NCI-H2107 (cell line): ENCODE measurements at places on chromosomes 16 and 17.

- DNase-seq: no peak
Observed at GRCh38 chr17:17161759-17162158, 44.4 kb downstream of the PLD6 start.

DNA sequence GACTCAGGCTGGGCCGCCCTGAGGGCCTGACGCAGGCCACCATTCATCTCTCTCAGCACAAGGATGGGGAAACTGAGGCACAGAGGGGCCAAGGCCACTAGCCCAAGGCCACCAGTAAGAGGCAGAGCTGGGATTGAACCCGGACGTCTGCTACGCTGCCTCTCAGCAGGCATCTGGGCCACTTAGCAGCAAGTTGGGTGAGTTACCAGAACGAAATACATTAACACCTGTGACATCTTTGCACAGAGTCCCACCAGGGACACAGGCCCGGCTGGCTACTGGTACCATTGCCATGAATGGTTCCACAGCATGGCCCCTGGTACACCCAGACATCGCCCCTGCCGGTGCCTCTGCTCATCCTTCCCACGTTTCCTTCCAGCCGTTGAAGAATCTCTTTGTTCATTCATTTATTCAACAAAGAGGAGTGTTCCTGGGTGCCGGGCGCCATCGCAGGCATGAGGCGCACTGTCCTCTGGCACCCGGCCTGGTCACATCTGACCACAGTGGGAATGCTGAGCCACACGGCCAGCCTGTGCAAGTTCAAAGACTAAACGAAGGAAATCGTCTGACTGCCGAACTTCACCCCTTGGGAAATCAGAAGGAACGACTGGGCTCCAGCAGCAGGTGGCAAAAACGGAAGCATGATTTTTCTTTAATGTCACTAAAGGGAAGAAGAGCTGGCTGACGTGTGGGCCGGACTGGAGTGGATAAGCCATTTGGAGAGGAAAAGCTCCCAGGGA is 7.4 kb upstream of the ZNF469 start:
- DNase-seq: no peak

DNA sequence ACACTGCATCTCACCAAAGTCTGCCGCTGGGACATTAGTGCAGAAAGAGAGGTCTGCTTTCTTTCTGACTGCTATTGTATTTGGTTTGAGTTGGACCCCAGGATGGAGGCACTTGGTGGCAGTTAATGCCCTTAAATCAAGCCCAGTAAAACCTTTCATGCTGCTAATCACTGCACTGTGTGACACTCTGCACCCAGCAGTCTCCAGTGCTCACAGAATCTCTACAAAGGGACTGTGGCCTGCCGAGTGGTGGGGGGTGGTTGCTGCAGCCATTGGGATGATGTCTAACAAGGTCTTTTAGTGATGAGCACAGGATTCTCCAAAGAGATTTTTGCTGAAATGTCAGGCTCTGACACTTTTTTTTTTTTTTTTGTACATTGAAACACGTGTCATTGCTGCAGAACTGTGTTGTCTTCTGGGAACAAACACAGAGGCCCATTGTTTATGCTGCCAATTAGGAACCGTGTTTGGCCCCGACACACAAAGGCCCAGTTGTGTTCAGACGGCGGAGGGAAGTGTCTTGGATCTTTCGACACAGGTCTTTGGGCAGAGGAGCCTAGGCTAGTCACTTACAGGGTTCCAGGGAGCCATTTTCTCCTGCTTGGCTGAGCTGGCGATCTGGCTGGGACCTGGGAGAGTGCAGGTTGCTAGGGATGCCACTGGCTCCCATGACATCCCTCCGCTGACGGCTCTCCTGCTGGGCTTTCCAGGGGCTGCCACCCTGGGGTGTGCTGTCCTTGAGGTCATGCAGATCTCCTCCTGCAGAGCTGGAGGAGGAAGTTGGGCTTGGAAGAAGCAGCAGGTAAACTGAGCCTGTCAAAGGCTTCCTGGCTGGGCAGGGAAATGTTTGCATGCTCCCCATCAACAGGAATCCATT is 16.2 kb upstream of the TNRC6C start:
- no peak for DNase-seq

GRCh38 chr17:67126983-67127382 is 82.6 kb downstream of the CACNG1 start:
- DNase-seq: no peak

DNA sequence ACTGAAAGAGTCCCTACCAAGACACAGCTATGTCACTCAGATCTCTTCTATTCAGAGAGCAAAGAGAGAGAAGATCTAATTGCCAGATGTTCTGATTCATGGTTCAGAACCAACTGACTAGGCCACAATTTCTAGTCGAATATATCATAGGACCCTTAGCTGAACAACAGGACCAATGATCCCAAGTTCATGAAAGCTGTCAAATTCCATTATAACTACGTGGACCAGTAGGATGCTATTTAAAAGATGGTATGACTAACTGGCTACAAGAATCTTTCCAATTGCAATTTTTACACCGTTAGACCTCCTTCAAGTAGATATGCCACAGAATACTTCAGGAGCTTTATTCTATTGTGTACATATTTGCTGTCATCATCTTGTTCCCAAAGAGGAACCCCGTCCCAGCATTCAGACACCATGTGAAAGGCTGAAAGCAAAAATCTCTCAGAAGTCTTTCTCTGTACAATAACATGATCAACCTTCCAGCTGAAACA is 26.0 kb downstream of the DCUN1D3 start:
- no peak for DNase-seq

DNA sequence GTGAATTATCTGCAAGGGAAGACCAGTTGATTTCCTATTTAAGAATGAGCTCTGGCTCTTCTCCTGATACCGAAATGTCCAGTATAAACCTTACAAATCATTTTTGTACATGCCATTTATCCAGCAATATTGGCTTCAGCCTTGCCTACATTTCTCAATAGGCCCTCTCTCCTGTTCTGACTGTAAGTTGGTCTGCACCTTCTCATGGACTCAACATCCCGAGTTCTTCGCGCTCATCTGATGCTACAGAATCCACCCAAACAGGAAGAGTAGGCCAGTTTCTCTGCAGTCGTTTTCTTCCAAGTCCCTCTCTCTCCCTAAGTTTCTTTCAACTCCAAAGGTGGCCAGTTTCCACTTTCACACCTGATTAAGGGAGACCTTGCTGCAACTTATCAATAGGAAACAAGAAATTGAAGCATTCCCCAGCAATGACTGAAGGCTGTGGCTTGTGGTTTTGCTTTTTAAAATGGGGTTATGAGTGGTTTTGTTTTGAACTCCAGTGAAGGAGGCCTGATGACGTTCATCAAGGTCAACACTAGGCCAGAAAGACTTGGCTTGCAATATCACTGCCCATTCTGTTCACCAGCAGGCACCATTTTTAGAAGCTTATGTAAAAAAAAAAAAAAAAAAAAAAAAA is 383.0 kb downstream of the MAF start:
- no peak for DNase-seq
